ENCODE measurements at places on chromosomes 11 and 22. TPM values are rescaled to one million over a fixed set of nuclear protein-coding genes. Genes with fewer than 3 reads are reported as not detected.
A peak's percentile ranks its signal among the peaks of the same experiment; 100 is the strongest.

Gene CLCF1
- total RNA-seq = 8.5 TPM

Gene LSP1
- 514 TPM for total RNA-seq

Gene TMPRSS4
- total RNA-seq = not detected

Gene RASSF7
- total RNA-seq = 28.9 TPM

Gene GLYAT
- not detected for total RNA-seq

Gene PGA3
- not detected for total RNA-seq

Gene TBX10
- not detected for total RNA-seq

GRCh38 chr11:117663821-117664220, 133.2 kb downstream of the DSCAML1 start:
- H3K27me3 ChIP-seq = no peaks in the 10 kb centered on the region
- no peak for DNase-seq
- H3K36me3 ChIP-seq = no peaks in the 10 kb centered on the region
- no peak overlapping the region for H3K4me3 ChIP-seq
- H3K4me1 ChIP-seq = no peaks in the 10 kb centered on the region

GRCh38 chr11:122690801-122691548, 35.5 kb downstream of the UBASH3B start:
- H3K27me3 ChIP-seq = no peaks in the 10 kb centered on the region
- H3K36me3 ChIP-seq = no peaks in the 10 kb centered on the region
- peak overlapping the region; percentile 12 for H3K4me3 ChIP-seq
- no peak for DNase-seq
- peaks cover 68% of the 10 kb centered on the region for H3K4me1 ChIP-seq

GRCh38 chr11:65958774-65959420, 2.6 kb upstream of the SART1 start:
- peaks cover 5% of the 10 kb centered on the region for H3K36me3 ChIP-seq
- no peak overlapping the region for H3K4me3 ChIP-seq
- H3K27me3 ChIP-seq = no peaks in the 10 kb centered on the region
- H3K4me1 ChIP-seq = peaks cover 51% of the 10 kb centered on the region
- DNase-seq = no peak
- H3K27ac ChIP-seq = peak overlapping the region; percentile 10

DNA sequence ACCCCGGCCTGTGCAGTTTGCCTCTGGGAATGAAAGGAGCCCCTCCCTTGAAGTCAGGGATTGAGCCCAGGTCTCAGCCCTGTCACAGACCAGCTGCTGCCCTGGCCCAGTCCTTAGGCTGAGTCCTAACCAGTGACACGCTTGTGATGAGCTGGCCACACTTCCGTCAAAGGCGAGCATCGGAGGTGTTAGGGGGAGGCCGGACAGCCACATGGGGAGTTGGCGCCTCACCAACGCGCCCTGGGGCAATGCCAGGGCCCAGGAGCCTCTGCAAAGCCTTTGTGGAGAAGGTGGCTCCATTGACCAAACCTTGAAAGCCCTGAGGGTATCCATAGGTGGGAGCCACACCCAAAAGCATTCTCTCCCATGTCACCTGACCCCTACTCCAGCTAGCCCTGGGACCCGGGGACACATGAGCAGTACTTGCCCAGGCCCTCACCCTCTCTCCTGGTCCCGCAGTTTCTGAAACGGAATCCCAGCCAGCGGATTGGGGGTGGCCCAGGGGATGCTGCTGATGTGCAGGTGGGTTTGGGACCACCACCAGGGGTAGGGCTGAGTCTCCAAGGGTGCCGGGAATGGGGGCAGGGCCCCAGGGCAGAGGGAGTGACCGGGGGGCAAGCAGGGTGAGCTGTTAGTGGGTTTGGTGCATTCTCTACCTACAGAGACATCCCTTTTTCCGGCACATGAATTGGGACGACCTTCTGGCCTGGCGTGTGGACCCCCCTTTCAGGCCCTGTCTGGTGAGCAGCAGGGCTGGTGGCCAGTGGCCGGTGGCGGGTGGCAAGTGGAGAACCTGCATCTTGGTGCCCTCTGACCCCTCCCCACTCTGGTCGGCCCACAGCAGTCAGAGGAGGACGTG, 3.7 kb downstream of the PTPRCAP start:
- peaks cover 57% of the 10 kb centered on the region for H3K36me3 ChIP-seq
- H3K27ac ChIP-seq = peak overlapping the region; percentile 52
- peak overlapping the region; percentile 77 for H3K4me3 ChIP-seq
- no peak for DNase-seq

DNA sequence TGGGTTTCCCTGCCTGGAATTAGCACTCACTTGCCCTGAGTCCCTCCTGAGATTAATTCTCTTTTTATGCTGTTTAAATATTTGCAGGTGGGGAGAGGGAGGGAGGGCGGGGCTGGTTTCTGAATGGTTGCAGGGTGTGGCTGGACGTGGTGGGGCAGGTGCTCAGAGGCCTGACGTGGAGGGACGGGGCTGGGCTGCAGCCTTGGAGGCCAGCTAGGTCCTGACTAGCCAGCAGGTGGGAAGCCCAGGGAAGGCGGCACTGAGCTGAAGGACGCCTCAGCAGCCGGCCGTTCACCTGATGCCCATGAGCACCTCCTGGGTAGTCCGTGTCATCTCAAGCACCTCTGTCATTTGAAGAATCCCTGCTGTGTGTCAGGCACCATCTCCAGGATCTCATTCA, 21.3 kb downstream of the SGSM1 start:
- no peaks in the 10 kb centered on the region for H3K4me1 ChIP-seq
- no peak for DNase-seq
- no peak overlapping the region for H3K4me3 ChIP-seq
- no peak overlapping the region for H3K27ac ChIP-seq
- H3K36me3 ChIP-seq = no peaks in the 10 kb centered on the region

GRCh38 chr11:102401905-102402304, 50.7 kb downstream of the TMEM123 start:
- H3K4me1 ChIP-seq = peaks cover 18% of the 10 kb centered on the region
- H3K27me3 ChIP-seq = no peaks in the 10 kb centered on the region
- H3K27ac ChIP-seq = no peak overlapping the region
- H3K4me3 ChIP-seq = no peak overlapping the region

DNA sequence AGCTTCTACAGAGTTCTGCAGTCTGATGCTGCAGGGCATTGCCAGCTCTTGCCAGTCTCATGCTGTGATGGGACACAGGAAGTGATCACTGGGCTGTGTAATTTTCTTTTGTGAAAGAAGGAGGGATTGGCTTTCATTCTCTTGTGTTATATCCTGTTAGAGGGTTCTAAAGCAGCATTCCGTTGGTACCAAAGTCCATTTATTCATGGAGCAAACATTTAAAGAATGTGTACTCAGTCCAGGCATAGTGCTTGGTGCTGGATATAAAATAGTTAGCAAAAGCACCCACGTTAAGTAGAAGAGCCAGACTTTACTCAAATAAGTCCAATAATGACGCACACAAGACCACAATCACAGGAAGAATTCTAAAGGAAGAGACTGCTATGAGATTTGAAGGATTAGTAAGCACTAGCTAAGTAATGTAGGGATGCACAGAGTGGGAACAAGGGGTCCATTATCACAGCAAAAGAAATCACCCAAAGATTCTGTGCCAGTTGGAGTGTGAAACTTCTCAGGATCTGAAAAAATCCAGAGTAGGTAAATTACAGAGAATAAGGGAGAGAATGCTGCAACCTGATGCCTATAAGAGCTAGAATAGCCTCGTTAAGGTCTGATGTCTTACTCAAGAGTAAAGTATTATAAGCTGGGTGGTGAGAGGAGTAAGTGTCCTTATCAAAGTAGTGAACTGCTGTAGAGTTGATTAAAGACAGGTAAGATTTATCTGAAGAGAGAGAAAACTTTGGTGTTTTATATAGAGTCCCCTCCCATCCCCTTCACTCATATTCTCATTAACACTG, 728.3 kb downstream of the METTL15 start:
- H3K27me3 ChIP-seq = no peaks in the 10 kb centered on the region
- no peaks in the 10 kb centered on the region for H3K36me3 ChIP-seq
- no peaks in the 10 kb centered on the region for H3K4me1 ChIP-seq
- H3K4me3 ChIP-seq = no peak overlapping the region

GRCh38 chr11:78231962-78232501, 43.3 kb downstream of the USP35 start:
- H3K4me1 ChIP-seq = no peaks in the 10 kb centered on the region
- DNase-seq = no peak
- H3K27me3 ChIP-seq = no peaks in the 10 kb centered on the region
- H3K27ac ChIP-seq = no peak overlapping the region

GRCh38 chr11:132852361-132852760, 679.9 kb downstream of the OPCML start:
- DNase-seq = no peak
- H3K36me3 ChIP-seq = no peaks in the 10 kb centered on the region
- no peak overlapping the region for H3K4me3 ChIP-seq
- no peaks in the 10 kb centered on the region for H3K4me1 ChIP-seq
- H3K27ac ChIP-seq = no peak overlapping the region

DNA sequence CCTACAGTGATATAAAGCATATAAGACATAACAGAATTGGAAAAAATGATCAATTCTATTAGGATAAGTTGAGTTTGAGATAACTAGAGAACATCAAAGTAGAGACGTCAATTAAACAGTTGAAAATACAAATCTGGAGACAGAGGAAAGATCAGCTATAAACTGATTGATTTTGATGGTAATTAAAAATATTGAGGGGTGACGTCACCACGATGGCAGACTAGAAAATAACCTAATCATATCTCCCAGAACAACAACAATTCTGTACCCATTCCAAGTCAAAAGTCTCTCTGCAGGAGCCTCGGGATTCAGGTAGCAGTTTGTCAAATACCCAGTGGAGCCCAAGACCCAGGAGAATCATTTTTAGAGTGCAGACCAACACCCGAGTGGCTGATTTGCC, 28.9 kb downstream of the MS4A13 start:
- H3K36me3 ChIP-seq = no peaks in the 10 kb centered on the region
- DNase-seq = no peak
- H3K4me1 ChIP-seq = no peaks in the 10 kb centered on the region

DNA sequence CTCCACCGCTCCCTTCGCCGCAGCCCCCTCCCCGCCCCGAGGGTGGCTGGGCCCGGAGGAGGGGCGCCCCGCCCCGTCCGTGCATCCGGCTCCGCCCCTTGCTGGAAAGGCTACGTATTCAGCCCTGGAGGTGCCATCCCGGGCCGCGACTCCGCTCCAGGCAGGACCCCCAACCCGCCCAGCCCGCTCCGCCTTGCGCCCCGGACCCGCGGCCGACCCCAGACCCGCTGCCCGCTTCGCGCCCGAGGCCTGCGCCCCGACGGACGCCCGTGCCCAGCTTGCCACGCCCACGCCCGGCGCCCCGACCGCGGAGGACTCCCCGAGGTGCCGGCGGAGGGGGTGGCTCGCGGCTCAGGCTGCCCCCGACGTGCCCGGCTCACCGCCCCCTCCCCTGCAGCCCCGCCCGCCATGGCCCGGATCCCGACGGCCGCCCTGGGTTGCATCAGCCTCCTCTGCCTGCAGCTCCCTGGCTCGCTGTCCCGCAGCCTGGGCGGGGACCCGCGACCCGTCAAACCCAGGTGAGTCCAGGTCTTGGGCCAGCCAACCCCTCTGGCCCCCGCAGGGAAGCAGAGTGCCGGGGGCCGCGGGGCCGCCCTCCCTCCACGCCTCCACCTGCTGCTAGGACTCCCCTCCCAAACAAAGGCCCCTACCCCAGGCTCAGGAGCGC, at the start of gene ADM2:
ADM2 (plus strand) TSS at position 104 of the 667 bp plus-strand sequence; CDS start at position 409, 305 bp downstream.
- no peaks in the 10 kb centered on the region for H3K27me3 ChIP-seq
- no peak within 1 kb of the TSS for H3K27ac ChIP-seq

DNA sequence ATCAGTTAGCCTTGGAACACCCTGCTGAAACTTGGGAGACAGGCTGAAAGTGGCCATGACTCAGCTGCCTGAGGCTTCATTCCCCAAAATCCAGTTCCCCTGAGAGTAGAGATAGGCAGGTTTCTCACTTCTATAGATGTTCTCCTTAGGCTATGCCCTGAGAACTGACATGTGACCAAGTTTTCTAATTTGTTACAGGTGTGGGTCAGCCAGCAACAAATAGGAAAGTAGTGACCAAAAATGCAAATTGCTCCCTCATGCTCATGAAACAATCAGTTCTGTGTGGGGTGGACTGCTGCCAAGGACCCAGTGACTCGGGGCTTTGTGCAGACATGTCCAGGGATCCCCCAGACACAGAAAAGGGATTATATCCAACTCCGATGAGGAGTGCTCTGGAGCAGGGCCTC, 7.3 kb upstream of the CCDC15 start:
- no peaks in the 10 kb centered on the region for H3K27me3 ChIP-seq
- no peak overlapping the region for H3K4me3 ChIP-seq
- no peaks in the 10 kb centered on the region for H3K36me3 ChIP-seq
- DNase-seq = no peak

DNA sequence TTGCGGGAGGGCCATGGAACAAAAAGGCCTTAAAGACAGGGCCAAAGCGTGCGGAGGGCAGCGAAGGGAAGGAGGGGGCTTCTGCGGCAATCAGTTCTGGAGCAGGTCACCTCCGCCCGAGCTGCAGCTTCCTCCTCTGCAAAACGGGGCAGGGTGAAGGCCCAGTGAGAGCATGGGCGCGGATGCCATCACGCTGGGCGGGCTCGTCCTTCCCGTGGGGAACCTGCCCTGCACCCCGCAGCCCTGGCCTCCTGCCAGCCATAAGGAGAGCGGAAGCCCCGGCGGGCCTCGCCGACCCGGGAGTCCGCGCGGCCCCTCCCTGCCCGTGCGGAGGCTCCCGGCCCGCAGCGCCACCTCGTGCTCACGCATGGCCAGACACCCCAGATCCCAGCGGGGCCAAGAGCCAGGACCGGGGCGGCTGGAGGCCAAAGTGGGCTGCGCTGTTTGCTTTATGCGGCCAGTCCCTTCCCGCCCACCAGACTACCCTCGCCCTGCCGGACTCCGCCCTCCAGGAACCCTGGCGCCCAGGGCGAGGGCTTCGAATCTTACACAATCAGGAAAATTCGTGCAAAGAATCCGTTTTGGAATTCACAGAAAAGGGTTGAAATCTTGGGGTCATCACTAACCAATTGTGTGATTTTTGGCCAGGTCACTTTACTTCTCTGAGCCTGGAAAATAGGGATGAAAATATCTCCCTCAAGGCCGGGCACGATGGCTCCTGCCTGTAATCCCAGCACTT, 16.1 kb downstream of the TSKU start:
- no peaks in the 10 kb centered on the region for H3K36me3 ChIP-seq
- DNase-seq = peak; percentile 68
- H3K4me3 ChIP-seq = peak overlapping the region; percentile 12
- no peak overlapping the region for H3K27ac ChIP-seq

DNA sequence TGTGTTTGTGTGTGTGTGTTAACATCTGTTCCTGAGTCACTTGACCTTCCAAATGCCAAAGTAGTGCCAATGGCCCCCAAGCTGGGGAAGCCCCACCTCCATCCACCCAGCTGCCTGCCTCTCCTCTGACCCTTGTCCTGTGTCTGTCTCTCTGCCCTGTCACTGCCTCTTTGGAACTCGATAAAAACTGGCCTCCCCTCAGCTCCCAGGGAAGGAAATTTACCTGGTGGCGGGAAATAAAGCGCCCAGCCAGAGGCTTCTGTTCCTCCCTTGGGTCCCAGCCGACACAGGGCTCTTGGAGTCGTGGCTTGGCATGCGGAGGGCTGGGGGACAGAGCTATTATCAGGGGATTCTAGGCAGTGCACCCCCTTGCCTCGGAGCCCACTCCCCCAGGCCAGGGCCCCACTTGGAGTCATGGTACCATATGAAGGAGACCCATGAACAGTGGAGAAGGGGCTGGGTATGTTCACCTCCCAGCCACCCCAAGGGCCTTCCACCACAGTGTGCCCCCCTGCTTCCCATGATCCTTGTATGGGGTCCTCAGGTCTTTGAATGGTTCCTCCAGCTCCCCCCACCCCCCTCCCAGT, 6.2 kb downstream of the KCNC1 start:
- H3K4me3 ChIP-seq = no peak overlapping the region
- no peaks in the 10 kb centered on the region for H3K4me1 ChIP-seq
- DNase-seq = no peak
- no peaks in the 10 kb centered on the region for H3K36me3 ChIP-seq
- H3K27ac ChIP-seq = no peak overlapping the region
- H3K27me3 ChIP-seq = peaks cover 75% of the 10 kb centered on the region

Measured in T-cell (primary cell).